ENCODE measurements at places on chromosomes 2 and 18. TPM values are rescaled to one million over a fixed set of nuclear protein-coding genes. Genes with fewer than 3 reads are reported as not detected.

BOLL gene
- not detected for total RNA-seq

ANXA4 gene
- total RNA-seq = 97.2 TPM

AP1S3 gene
- total RNA-seq = 4.5 TPM

ACADL gene
- total RNA-seq = not detected

NCKAP5 gene
- total RNA-seq = 3.8 TPM

RGPD4 gene
- 0.06 TPM for total RNA-seq

WNT10A gene
- not detected for total RNA-seq

SLC16A14 gene
- total RNA-seq = 0.31 TPM

NT5C1B gene
- total RNA-seq = not detected

PJVK gene
- total RNA-seq = 0.58 TPM

HRH4 gene
- total RNA-seq = not detected

- H3K27me3 ChIP-seq = no peaks in the 10 kb centered on the region
- no peak overlapping the region for H3K27ac ChIP-seq
- no peak for DNase-seq
- no peaks in the 10 kb centered on the region for H3K4me1 ChIP-seq
Measured at GRCh38 chr18:69774831-69775230, 172.8 kb downstream of the CD226 start.

DNA sequence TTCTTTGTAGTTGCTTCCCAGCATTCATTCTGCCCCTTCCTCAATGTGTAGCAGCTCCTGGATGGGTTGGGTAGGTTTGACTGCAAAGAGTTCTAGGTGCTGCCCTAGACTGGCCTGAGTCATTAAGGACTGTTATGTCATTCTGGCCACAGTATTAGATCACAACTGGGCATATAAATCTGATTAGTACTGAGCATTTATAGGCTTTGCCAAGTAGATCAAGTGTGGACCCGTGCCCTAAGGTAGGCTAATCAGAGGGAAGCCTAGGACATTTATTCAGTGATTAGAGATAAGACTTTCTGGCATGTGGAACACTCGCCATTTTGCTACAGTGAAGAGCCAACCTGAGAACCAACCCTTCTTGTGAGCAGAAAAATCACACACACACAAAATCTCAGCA is 2.7 kb downstream of the KATNAL2 start:
- no peak overlapping the region for H3K27ac ChIP-seq
- DNase-seq = no peak
- peaks cover 29% of the 10 kb centered on the region for H3K4me1 ChIP-seq
- no peaks in the 10 kb centered on the region for H3K36me3 ChIP-seq
- peaks cover 5% of the 10 kb centered on the region for H3K27me3 ChIP-seq

GRCh38 chr2:79387431-79387830 is 125.4 kb upstream of the CTNNA2 start:
- H3K4me3 ChIP-seq = no peak overlapping the region
- no peaks in the 10 kb centered on the region for H3K36me3 ChIP-seq
- DNase-seq = no peak
- H3K27ac ChIP-seq = no peak overlapping the region
- H3K27me3 ChIP-seq = no peaks in the 10 kb centered on the region

DNA sequence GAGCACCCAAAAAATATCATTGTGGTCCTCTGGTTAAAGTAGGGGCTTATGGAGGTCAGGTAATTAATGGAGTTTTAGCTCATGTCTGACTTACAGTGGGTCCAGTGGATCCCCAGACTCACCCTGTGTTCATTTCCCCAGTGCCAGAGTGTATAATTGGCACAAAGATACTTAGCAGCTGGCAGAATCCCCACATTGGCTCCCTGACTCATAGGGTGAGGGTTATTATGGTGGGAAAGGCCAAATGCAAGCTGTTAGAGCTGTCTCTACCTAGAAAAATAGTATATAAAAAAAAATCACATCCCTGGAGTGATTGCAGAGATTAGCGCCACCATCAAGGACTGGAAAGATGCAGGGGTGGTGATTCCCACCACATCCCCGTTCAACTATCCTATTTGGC is 1067.6 kb upstream of the ACVR2A start:
- no peaks in the 10 kb centered on the region for H3K4me1 ChIP-seq
- peaks cover 4% of the 10 kb centered on the region for H3K36me3 ChIP-seq
- no peak overlapping the region for H3K27ac ChIP-seq
- no peak overlapping the region for H3K4me3 ChIP-seq
- H3K27me3 ChIP-seq = peaks cover 2% of the 10 kb centered on the region

- DNase-seq = peak; percentile 8
- H3K36me3 ChIP-seq = no peaks in the 10 kb centered on the region
- H3K27me3 ChIP-seq = peaks cover 4% of the 10 kb centered on the region
Measured at GRCh38 chr18:25345081-25345866, 6.7 kb downstream of the ZNF521 start.

GRCh38 chr18:79374408-79375171 is 21.1 kb upstream of the NFATC1 start:
- H3K4me3 ChIP-seq = no peak overlapping the region
- no peaks in the 10 kb centered on the region for H3K36me3 ChIP-seq
- H3K27ac ChIP-seq = no peak overlapping the region
- no peaks in the 10 kb centered on the region for H3K4me1 ChIP-seq

DNA sequence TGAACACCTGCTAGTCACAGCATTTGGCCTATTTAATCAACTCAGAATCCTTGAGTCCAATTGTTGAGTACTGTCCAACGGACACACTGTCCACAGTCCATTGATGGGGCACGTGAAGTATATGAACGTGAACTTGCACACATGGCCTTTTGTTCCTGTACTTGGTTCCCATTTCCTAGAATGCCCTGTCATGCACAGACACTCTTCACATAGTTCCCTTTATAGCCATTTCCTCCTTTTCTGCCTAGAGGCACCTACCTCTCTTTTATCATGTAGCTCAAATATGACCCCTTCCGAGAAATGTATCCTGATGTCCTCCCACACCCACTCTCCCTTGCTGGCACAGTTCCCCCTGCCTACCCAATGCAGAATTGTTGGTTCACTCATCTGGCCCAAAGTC is 8.7 kb upstream of the CRYGA start:
- no peak for DNase-seq
- no peaks in the 10 kb centered on the region for H3K36me3 ChIP-seq

GRCh38 chr2:17719562-17720371 is 33.8 kb downstream of the SMC6 start:
- no peaks in the 10 kb centered on the region for H3K27me3 ChIP-seq
- H3K36me3 ChIP-seq = peaks cover under 1% of the 10 kb centered on the region
- H3K4me3 ChIP-seq = no peak overlapping the region

DNA sequence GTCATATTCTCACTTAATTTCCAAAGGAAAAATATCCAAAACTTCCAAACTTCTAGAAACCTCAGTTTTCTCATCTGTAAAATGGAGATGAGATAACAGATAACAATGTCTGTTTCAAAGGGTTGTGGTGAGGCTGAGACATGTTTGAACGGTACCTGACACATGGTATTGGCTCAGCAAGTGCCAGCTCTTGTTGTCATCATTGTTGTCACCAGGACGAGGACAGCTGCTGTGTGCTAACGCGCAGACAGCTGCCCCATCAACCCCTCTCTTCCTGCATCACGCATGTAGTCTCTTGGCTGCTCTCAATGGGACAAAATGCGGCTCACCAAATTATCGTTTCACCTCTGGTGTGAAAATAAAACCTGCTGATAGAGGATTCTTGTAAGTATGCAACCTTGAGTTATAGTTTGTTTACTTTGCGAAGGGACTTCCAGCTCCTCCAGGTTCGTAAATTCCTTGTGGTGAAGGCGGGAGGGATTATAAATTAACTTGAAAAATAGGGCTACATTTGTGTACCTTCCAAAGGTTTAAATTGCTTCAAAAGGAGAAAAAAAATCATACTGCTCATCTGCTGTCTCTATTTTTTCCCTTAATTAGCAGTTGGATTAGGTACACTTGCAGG is 605.4 kb downstream of the BCL11A start:
- no peaks in the 10 kb centered on the region for H3K36me3 ChIP-seq
- no peak overlapping the region for H3K4me3 ChIP-seq
- no peak overlapping the region for H3K27ac ChIP-seq
- peaks cover 1% of the 10 kb centered on the region for H3K27me3 ChIP-seq

- H3K4me3 ChIP-seq = no peak overlapping the region
- H3K36me3 ChIP-seq = no peaks in the 10 kb centered on the region
- H3K4me1 ChIP-seq = peaks cover 21% of the 10 kb centered on the region
- no peak overlapping the region for H3K27ac ChIP-seq
- H3K27me3 ChIP-seq = peaks cover 27% of the 10 kb centered on the region
Measured at GRCh38 chr18:63158676-63159291, 160.8 kb downstream of the BCL2 start.

DNA sequence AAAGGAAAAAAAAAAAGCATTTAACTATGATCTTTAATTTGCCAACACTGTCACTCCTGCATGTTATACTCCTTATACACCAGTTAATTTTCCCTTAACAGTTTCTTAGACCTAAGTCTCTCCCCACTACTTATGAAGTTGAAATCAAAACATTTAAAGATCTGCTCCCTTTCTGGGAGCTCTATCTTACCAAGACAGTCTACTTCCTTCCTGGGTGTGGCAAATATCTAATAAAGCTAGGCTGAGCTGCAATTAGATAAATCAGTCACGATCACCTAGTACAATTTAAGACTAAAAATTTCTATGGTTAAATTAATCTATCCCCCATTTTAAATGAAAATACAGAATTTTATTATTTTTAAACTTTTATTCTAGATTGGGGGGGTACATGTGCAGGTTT is 33.4 kb downstream of the PUM2 start:
- no peak overlapping the region for H3K27ac ChIP-seq
- DNase-seq = no peak
- H3K4me1 ChIP-seq = peaks cover 49% of the 10 kb centered on the region
- no peak overlapping the region for H3K4me3 ChIP-seq

DNA sequence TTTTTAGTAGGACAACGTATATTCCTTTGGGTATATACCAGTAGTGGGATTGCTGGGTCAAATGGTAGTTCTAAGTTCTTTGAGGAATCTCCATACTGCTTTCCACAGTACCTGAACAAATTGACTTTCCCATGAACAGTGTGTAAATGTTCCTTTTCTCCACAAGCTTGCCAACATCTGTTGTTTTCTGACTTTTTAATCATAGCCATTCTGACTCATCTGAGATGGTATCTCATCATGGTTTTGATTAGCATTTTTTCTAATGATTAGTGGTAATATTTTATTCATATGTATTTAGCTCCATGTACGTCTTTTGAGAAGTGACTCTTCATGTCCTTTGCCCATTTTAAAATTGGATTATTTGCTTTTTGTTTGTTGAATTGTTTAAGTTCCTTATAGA is 58.4 kb upstream of the CERS6 start:
- H3K27me3 ChIP-seq = peaks cover 4% of the 10 kb centered on the region
- H3K4me3 ChIP-seq = no peak overlapping the region
- DNase-seq = no peak
- H3K36me3 ChIP-seq = no peaks in the 10 kb centered on the region
- H3K27ac ChIP-seq = no peak overlapping the region

DNA sequence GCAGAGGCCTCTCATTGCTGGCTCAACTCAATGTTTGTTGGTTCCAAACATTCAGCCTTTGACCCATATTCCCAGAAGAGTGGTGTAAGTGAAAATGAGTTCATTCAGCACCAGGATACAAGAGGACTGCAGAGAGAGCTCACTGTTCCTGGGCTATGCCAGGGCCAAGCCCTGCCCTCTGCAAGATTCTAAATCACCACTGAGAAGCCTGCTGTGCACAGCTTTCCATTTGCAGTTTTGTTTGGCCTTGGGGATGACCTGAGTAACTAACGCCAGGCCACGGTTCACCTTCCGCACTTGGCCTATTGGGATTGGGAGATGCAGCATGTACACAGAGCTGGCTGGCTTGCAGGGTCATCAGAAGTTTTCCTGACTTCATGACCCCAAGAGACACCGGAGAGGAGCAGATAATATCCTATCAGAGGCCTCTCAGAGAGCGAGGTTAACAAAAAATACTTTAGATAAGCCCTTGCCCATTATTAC is 12.6 kb downstream of the GKN1 start:
- peaks cover 3% of the 10 kb centered on the region for H3K27me3 ChIP-seq
- H3K4me3 ChIP-seq = no peak overlapping the region
- no peaks in the 10 kb centered on the region for H3K4me1 ChIP-seq
- H3K27ac ChIP-seq = no peak overlapping the region

DNA sequence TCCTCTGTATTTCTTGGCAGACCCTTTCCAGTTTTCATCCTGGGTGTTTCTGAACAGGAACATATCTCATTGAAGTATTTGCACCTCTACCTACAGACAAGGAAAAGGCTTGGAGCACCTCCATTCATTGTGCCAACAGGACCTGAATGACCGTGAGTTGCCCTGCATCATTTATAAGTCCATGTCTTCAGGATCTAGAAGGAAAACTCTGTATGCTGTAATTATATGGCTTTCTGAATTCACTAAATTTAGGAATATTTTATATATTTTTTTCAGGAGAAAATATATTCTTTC is 402.3 kb upstream of the SLC14A2 start:
- H3K27me3 ChIP-seq = peaks cover 3% of the 10 kb centered on the region
- peaks cover 6% of the 10 kb centered on the region for H3K4me1 ChIP-seq
- H3K4me3 ChIP-seq = no peak overlapping the region
- no peak overlapping the region for H3K27ac ChIP-seq
- no peak for DNase-seq

DNA sequence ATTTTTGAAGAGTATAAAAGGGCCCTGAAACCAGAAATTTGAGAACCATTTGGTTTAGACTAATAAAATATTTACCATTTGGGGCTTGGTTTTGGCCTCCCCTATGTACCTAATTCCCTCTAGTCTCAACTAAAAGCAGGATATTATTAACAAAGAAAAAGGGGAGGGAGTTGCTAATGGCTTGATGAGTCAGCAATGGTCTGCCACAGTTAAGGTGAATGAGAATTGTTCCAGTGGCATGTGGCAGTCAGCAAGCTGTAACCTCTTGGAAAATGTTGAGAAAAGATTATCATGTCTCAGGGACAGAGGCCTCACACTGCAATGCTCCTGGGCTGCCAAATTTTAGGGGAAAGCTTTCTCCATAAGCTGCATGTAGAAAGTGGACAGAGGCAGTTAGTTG is 20.1 kb upstream of the SLC39A10 start:
- peaks cover 2% of the 10 kb centered on the region for H3K27me3 ChIP-seq
- no peak overlapping the region for H3K4me3 ChIP-seq
- H3K4me1 ChIP-seq = no peaks in the 10 kb centered on the region
- H3K27ac ChIP-seq = no peak overlapping the region
- H3K36me3 ChIP-seq = no peaks in the 10 kb centered on the region

GRCh38 chr18:58770601-58771000 is 94.1 kb upstream of the ZNF532 start:
- DNase-seq = no peak
- H3K36me3 ChIP-seq = no peaks in the 10 kb centered on the region
- H3K4me3 ChIP-seq = no peak overlapping the region
- no peak overlapping the region for H3K27ac ChIP-seq
- peaks cover 14% of the 10 kb centered on the region for H3K4me1 ChIP-seq
- H3K27me3 ChIP-seq = peaks cover 17% of the 10 kb centered on the region

GRCh38 chr2:108125581-108125980 is 114.2 kb upstream of the SULT1C3 start:
- no peak overlapping the region for H3K27ac ChIP-seq
- H3K27me3 ChIP-seq = no peaks in the 10 kb centered on the region
- H3K4me1 ChIP-seq = no peaks in the 10 kb centered on the region
- no peaks in the 10 kb centered on the region for H3K36me3 ChIP-seq

DNA sequence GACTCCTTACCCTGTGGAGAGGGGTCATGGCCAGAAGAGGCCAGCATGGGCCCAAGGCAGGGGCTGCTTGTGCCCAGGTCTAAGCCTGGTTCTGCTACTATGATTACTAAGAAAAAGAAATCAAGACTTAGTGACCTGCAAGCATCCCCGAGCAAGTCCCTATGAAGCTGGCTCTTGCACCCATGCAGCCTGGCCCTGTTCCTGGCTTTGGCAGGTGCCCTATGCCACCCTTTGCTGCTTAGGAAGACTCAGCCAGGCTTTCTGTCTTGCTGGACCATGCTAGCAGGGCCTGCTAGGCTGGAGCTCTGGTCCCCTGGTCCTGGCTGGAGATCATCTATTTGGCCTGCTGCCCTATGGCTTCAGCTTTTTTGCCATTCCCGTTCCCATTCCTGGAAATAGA is 309.4 kb upstream of the EPAS1 start:
- H3K27me3 ChIP-seq = peaks cover 3% of the 10 kb centered on the region
- H3K4me3 ChIP-seq = no peak overlapping the region

All from HFFc6 (cell line).